ENCODE measurements at places on chromosomes 3 and 15.

DNA sequence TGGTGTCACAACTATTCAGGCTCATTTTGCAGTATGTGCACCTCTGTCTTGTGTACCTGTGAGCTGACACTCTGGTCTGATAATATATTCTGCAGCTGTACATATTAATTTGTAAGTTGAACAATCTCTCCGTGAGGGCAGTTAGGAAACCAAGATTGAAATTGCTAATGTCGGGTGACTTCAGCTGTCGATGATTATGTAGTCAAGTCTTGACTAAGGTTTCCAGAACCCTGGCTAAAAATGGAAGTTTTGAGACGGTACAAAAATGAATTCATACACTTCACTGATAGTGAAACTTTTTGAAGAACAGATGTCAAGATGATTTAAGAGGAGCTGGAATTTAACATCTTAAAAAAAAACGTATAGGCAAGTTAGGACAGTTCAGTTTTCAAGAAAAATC is 196.8 kb upstream of the ICE2 start:
- no peak for DNase-seq

DNA sequence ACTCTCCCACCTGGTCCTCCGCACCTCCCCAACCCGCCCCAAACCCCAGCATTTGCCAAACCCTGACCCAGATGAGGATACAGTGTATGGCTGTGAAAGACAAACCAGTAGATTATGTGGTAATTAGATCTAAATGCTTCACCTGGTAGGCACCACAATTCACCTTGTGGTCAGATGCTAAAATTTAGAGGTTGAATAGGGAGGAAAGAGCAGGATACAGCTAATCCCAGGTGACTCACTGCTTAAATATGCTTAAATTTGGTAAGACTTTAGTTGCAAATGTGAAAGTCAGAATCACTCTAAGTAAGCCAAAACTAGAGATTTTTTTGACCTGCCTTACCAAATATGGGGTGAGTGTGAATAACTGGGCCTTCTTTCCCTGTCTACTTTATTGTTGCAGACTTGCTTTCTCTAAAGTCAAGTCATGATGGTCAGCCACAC is 105.5 kb downstream of the MME start:
- DNase-seq = no peak

DNA sequence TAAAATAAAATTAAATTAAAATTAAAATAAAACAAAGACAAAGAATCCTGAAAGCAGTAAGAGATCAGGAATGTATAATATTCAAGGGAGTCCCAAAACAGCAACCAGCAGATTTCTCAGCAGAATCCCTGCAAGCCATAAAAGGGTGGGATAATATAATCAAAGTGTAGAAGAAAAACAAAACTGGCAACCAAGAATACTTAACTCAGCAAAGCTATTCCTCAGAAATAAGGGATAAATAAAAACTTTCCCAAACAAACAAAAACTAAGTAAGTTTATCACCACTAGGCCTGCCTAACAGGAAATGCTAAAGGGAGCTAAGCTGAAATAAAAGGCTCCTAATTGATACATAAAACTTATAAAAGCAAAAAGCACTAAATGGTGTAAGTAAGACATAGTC is 29.8 kb downstream of the THBS1 start:
- DNase-seq = no peak

- DNase-seq = peak; percentile 43
Measured at GRCh38 chr3:126476166-126477060, 722 bp upstream of the ZXDC start.

- no peak for DNase-seq
Measured at GRCh38 chr3:177443469-177443868, 246.2 kb upstream of the TBL1XR1 start.

GRCh38 chr3:63429905-63430304 is 151.8 kb downstream of the SYNPR start:
- no peak for DNase-seq

DNA sequence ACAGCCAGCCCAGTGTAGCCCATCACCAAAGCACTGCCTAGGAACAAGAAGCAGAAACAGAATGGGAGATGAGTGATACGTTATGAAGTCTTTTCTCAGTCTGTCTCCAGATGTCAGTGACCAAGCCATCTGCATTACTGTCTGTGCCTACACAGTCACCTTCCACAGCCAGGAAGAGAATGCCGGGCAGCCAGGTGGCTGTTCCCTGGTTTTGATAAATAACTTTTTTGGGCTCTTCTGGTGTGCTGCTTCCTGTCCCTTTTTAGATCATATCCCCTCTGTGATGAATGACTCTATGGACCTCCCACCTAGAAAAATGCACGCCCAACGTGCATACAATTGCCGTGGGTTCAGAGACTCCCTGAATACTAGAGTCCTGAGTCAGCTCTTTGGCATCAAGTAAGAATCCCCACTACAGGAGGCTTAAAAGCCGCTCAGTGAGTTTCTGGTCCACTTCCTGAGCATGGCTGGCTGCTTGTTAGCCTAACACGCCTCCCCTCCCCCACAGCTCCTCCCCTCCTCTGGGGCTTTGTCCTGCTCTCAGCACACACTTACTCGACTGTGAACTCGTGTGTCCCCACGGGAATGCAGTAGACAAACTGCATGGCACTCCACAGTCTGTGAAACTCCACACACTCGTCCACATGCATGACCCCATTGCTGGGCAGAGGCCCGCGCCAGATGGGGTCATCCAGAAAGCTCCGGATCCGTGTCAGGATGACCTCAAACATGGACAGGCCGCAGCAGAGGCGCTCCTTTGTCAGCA is 34.7 kb downstream of the NIPA2 start:
- no peak for DNase-seq

DNA sequence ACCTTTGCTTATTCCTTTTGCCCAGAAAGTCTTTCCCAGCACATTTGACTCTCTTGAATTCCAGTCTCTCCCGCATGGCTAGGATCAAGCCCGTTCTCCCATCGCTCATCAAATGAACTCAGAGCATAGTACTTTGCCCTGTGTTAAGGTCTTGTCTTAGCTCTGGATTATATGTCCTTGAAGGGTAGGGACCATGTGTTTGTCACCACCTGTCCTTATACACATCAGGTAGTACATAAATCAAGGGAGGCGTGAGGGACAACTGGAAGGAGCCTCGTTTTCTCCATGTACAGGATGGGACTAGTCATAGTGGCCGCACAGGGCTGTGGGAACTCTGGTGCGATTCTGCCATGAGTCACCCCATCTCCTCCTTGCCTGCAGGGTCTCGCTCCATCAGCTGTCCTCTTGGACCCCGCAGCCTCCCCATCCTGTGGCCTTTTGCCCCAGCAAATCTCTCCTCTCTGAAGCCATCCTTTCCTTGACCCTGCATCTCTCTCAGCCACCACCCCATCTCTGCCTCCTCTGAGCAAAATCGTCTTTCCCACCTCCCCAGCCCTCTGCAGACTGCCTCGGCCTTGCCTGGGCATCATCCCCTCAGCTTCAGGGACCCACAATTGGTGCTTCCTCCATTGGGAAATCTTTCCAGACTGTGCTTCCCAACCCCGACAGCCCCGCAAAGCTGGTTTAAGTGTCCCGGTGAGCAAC is 33.4 kb upstream of the RAB6B start:
- DNase-seq = no peak

GRCh38 chr3:177193688-177194268 is 3.5 kb downstream of the TBL1XR1 start:
- no peak for DNase-seq

GRCh38 chr15:88649753-88650551 is 11.1 kb downstream of the ISG20 start:
- no peak for DNase-seq

DNA sequence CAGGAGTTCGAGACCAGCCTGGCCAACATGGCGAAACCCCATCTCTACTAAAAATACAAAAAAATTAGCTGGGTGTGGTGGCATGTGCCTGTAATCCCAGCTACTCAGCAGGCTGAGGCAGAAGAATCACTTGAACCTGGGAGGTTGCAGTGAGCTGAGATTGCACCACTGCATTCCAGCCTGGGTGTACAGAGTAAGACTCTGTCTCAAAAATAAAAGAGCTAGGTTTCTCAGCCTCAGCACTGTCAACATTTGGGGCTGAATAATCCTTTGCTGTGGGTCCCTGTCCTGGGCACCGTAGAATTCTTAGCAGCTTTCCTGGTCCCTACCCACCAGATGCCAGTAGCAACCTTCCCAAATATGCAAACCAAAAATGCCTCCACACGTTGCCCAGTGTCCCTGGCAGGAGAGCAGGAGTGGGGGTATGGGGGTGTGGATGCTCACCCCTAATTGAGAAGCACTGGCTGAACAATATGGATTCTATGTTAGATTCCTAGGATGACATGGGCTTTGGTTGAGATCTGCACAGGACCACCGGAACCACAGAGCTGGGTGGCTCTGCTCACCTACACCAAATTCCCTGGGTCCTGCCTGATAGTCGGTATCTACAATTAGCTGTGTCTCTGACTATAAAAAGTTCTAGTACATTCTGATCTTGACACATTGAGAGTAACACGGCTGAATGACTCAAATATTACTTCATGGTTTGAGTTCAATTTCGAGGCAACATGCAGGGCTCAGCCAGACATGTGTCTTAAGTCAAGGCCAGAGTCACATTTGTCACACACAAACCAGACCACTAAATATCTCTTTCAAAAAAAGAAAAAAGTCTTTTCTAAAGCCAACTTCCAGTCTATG is 577.0 kb upstream of the MDFIC2 start:
- no peak for DNase-seq

GRCh38 chr15:74222240-74223119 is 13.6 kb upstream of the CCDC33 start:
- peak; percentile 45 for DNase-seq

- DNase-seq = no peak
Measured at GRCh38 chr3:22380253-22380652, 629.2 kb upstream of the ZNF385D start.

DNA sequence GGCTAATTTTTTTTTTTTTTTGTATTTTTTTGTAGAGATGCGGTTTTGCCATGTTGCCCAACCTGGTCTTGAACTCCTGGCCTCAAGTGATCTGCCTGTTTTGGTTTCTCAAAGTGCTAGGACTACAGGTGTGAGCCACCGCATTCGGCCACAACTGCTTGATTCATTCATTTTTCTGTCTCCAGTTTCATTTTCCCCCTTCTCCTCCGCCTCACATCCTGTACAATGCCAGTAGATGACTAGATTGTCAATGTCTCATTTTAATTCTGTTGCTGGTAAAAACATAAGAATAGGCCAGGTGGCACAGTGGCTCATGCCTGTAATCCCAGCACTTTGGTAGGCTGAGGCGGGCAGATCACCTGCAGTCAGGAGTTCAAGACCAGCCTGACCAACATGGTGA is 12.0 kb upstream of the ZNF592 start:
- DNase-seq = no peak

GRCh38 chr15:41817781-41818180 is 10.1 kb upstream of the JMJD7 start:
- no peak for DNase-seq

DNA sequence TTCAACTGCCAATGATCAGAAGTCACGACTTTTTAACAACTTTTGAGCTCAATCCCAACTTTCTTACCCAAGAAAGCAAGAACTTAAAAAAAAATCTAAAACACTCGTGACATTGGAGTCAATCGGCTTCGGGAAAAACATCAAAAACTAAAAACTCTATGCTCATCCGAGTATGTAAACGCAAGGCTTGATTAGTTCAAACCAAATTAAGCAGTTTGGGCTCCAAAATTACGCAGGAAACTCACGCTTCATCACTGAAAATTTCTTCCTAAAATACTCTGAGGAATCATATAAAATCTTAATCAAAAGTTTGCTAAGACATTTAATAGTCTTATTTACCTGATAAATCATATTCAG is 1.6 kb downstream of the TRA2B start:
- DNase-seq = no peak

GRCh38 chr3:41507336-41508062 is 308.2 kb downstream of the CTNNB1 start:
- DNase-seq = no peak

DNA sequence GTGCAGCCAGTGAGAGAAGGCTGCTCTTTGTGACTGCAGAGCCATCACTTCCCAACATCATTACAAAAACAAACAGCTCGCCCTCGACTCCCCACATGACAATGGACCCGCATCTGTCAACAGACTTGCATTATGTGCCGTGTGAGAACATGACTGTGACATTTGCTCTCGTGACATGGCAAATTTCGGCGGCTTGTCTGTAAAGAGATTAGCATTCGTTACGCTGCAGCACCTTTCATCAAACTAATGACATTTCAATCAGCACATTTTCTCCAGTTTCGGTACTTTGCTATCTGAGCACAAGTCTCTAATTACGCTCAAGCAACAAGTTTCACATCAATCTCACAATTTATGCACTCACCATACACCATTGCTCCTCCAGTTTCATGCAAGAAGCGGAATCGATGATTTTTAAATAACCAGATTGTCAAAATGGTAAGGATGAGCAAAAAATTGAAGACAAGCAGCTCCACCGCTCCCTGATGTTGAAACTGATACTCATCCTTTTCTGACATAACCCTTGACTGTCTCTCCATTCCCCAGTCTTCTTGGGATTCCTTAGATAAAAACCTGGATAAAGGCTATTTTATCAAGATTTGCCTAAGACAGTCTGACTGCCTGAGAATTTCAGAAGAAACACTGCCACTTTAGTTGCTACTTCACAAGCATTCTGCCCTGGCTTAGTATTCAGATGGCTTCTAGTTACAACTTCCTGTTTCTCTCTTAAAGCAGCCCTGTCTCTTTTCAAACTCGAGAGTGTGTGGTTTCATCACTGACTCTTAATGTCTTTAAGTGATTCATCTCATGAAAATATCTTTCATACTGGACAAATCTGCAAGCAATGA is at the start of gene SLC9A9:
Gene SLC9A9 (minus strand): TSS at position 682 of the 845 bp plus-strand sequence. CDS start 146 bp downstream, at position 536.
- peak; percentile 7 for DNase-seq

DNA sequence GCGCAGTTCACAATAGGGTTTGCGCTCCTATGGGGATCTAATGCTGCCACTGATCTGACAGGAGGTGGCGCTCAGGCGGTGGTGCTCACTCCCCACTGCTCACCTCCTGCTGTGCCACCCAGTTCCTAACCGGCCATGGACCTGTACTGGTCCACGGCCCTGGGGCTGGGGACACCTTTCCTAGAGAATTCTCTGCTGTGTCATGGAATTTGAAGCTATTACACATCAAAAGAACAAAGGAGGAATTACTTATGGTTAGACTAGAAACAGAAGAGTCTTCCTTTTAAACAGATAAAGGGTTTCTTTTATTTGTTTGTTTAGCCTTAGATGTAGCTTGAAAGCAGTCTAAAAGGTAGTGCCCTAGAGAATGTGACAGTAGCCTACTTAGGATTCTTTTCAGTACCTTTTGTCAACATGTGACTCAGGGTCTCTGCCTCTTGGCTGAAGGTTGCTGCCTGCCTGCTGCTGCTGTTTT is 50.3 kb downstream of the PAK2 start:
- DNase-seq = no peak

DNA sequence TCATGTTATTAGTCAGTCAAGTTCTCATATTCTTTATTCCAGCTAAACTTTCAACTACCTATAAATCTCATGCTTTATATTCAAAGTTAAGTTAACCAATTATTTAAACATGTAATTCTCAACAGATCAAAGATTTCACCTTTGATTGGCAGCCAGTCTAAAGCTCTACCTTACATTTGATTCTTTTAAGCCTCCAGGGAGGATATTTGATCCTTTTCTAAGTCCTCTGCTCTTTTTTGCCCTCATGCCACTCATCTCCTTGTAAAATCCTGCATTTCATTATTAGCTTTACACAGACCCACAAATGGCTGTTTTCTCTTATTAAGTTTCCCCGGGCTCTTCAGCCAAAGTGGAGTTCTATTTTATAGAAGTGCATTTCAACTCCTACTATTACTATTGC is 134.1 kb downstream of the NLGN1 start:
- DNase-seq = no peak
